ENCODE measurements at places on chromosomes 2 and 18.

GRCh38 chr2:230738391-230738811 lies 25.8 kb downstream of the CAB39 start:
- no peak for DNase-seq
- H3K36me3 ChIP-seq = peaks cover 54% of the 10 kb centered on the region
- H3K4me1 ChIP-seq = peaks cover 70% of the 10 kb centered on the region
- H3K27me3 ChIP-seq = no peaks in the 10 kb centered on the region
- no peak overlapping the region for H3K4me3 ChIP-seq

DNA sequence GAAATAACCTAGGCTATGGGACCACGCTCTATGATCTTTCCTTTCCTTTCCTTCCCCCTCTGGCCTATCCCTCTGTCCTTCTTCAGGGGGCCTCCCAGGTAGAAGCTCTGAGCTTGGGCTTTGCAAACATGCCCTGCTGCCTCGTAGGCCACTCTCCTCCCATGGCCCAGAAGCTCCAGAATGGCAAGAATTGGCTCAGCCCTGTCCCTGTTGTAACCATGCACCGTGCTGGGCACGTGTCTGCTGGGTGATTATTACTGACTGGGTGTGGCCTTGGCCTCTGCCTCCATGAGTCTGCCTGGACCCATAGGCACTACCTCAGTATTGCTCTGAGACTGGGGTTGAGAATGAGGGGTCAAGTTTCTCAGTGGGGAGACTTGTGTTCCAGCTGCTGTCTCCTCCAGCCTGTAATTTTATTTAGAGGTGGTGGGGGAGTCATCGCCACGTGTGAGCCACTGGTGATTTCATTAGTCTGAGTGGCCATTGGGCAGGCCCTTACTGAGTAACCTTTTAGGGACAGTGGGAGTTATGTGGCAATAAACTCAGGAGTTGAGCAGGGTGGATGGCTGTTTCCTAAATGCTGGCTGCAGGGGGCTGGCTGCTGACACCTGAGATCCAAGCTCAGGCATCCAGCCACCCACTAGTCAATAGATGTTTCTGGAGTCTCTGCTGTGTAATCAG lies 157.9 kb downstream of the CLIP4 start:
- no peak for DNase-seq
- no peaks in the 10 kb centered on the region for H3K4me1 ChIP-seq
- H3K27me3 ChIP-seq = peaks cover 6% of the 10 kb centered on the region
- no peak overlapping the region for H3K4me3 ChIP-seq
- H3K27ac ChIP-seq = no peak overlapping the region

DNA sequence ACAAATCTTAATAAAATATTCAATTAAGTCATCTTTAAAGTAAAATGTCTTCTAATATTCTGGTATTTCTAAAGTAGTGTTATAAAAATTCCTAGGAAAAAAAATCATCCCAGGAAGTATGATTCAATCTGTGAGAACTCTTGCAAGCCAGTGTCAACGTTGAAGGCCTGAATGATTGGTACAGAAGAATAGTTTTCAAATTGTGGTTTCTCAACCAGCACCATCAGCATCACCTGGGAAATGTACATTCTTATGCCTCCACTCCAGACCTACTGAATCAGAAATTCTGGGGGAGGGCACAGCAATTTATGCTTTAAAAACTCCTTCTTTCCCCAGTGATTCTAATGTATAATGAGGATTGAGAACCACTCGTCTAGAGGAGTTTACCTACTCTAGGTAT lies 62.3 kb upstream of the C2orf15 start:
- H3K27me3 ChIP-seq = peaks cover 5% of the 10 kb centered on the region
- H3K36me3 ChIP-seq = no peaks in the 10 kb centered on the region

GRCh38 chr2:120641366-120641771 lies 94.3 kb upstream of the GLI2 start:
- no peak overlapping the region for H3K27ac ChIP-seq
- DNase-seq = no peak
- H3K4me3 ChIP-seq = no peak overlapping the region
- H3K36me3 ChIP-seq = no peaks in the 10 kb centered on the region
- H3K27me3 ChIP-seq = no peaks in the 10 kb centered on the region
- no peaks in the 10 kb centered on the region for H3K4me1 ChIP-seq

- no peak overlapping the region for H3K27ac ChIP-seq
- no peaks in the 10 kb centered on the region for H3K36me3 ChIP-seq
- H3K27me3 ChIP-seq = no peaks in the 10 kb centered on the region
- H3K4me3 ChIP-seq = no peak overlapping the region
Observed at GRCh38 chr18:40841063-40841462, 1114.0 kb upstream of the PIK3C3 start.

GRCh38 chr2:138036522-138036921 lies 72.2 kb downstream of the HNMT start:
- H3K27me3 ChIP-seq = no peaks in the 10 kb centered on the region
- no peak for DNase-seq
- H3K4me1 ChIP-seq = no peaks in the 10 kb centered on the region
- no peaks in the 10 kb centered on the region for H3K36me3 ChIP-seq

- H3K27ac ChIP-seq = no peak overlapping the region
- H3K36me3 ChIP-seq = no peaks in the 10 kb centered on the region
- H3K4me1 ChIP-seq = no peaks in the 10 kb centered on the region
- DNase-seq = no peak
- no peak overlapping the region for H3K4me3 ChIP-seq
Observed at GRCh38 chr18:24609254-24609653, 148.8 kb downstream of the HRH4 start.

- no peak for DNase-seq
- H3K27ac ChIP-seq = no peak overlapping the region
- H3K4me3 ChIP-seq = no peak overlapping the region
- H3K27me3 ChIP-seq = no peaks in the 10 kb centered on the region
- no peaks in the 10 kb centered on the region for H3K4me1 ChIP-seq
Observed at GRCh38 chr2:202822411-202822810, 49.2 kb downstream of the ICA1L start.

DNA sequence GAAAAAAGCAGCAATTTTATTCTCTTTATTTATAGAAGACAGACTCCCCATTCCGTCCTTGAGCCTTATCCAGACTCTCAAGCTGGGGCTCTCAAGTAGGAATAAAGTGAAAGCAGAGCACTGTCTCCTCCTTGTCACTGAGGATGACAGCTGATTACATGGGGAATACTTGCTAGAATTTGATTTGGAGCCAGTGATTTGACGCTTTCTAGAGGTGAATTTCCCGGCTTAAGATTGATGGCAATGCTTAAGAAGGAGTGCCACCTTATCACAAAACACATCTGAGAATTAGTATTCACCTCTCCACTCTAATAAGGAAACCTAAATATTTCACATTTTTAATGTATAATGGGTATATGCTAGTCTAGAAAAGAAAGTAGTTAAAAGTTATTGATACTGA lies 135.4 kb upstream of the SLC39A10 start:
- no peak overlapping the region for H3K27ac ChIP-seq
- no peak for DNase-seq
- H3K27me3 ChIP-seq = no peaks in the 10 kb centered on the region
- H3K36me3 ChIP-seq = peaks cover 3% of the 10 kb centered on the region

GRCh38 chr18:49853436-49853835 lies 40.1 kb upstream of the ACAA2 start:
- no peaks in the 10 kb centered on the region for H3K4me1 ChIP-seq
- no peak for DNase-seq

DNA sequence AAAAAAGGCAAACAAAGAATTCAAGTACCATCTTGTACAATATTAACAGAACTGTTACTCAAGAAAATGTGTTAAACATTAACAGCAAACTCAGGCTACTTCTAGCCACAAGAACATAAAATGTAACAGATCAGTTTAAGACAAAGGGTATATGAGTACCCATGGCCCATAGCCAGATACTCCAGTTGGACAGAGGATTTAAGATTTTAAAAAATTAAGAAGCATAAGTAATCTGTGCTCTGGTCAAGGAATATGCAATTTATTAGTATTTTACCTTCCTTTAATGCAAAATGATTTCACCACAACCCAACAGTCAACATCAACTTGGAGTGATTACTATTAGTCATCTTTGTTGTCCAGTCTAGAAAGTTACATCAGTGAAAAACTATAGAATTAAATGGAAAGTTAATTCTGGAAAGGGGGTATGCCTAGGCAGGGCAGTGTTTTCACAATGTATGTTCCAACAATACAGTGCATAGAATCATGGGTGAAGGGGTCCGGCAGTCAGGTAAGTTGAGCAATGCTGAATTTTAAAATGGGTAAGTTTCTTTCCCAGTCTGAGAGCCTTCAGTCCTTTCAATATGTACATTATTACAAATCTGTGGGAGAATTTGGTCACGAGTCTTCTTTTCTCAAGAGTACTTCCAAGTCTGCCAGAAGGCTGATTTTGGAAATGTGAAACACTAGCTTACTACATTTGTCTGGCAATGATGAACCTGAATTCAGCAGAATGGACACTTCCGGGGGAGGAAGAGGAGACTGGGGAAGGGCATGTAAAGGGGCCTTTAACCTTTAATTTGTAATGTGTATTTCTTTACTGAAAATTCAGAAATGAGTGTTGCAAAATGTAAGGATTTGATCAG lies 34.5 kb downstream of the SFT2D3 start:
- H3K27me3 ChIP-seq = no peaks in the 10 kb centered on the region
- H3K4me1 ChIP-seq = peaks cover 26% of the 10 kb centered on the region
- no peak overlapping the region for H3K27ac ChIP-seq
- peaks cover 26% of the 10 kb centered on the region for H3K36me3 ChIP-seq
- no peak overlapping the region for H3K4me3 ChIP-seq

DNA sequence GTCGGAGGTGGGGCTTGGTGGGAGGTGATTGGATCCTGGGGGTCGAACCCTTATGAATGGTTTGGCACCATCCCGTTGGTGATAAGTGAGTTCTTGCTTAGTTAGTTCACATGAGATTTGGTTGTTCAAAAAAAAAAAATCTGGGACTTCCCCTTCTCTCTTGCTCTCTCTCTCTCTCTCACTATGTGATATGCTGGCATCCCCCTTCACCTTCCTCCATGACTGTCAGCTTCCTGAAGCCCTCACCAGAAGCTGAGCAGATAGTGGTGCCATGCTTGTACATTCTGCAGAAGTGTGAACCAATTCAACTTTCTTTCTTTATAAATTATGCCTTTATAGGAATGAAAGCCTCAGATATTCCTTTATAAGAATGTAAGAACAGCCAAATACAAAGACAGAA lies 269.7 kb upstream of the APCDD1 start:
- DNase-seq = no peak
- H3K27me3 ChIP-seq = no peaks in the 10 kb centered on the region
- H3K36me3 ChIP-seq = peaks cover 5% of the 10 kb centered on the region
- H3K4me3 ChIP-seq = no peak overlapping the region
- no peak overlapping the region for H3K27ac ChIP-seq

DNA sequence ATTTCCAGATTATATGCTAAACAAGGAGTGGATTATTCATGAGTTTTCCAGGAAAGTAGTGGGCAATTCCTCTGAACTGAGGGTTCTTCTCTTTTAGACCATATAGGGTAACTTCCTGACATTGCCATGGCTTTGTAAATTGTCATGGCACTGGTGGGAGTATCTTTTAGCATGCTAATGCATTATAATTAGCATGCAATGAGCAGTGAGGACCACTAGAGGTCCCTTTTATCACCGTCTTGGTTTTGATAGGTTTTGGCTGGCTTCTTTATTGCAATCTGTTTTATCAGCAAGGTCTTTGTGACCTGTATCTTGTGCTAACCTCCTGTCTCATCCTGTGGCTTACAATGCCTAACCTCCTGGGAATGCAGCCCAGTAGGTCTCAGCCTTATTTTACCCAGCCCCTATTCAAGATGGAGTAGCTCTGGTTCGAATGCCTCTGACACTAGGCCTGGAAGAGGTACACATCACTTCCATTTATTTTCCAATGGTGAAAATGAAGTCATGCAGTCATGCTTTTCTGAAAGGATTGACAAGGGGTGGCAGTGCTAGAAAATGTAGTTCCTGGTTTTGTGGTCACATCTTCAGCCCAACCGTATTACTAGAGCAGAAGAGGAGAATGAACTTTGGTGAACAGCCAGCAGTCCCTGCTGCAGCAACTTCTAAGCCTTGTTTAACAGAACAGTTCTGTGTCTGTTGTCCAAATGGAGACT lies 26.6 kb upstream of the ITGA4 start:
- no peaks in the 10 kb centered on the region for H3K36me3 ChIP-seq
- no peaks in the 10 kb centered on the region for H3K27me3 ChIP-seq
- no peak overlapping the region for H3K27ac ChIP-seq
- peaks cover 24% of the 10 kb centered on the region for H3K4me1 ChIP-seq
- H3K4me3 ChIP-seq = no peak overlapping the region
- peak; percentile 36 for DNase-seq

- no peaks in the 10 kb centered on the region for H3K4me1 ChIP-seq
- H3K27me3 ChIP-seq = no peaks in the 10 kb centered on the region
- DNase-seq = no peak
- H3K27ac ChIP-seq = no peak overlapping the region
Observed at GRCh38 chr18:56001576-56001975, 413.6 kb upstream of the TCF4 start.

GRCh38 chr2:168076731-168077130 lies 170.7 kb downstream of the STK39 start:
- no peak overlapping the region for H3K27ac ChIP-seq
- H3K4me1 ChIP-seq = peaks cover 4% of the 10 kb centered on the region
- H3K4me3 ChIP-seq = no peak overlapping the region
- H3K36me3 ChIP-seq = peaks cover 22% of the 10 kb centered on the region
- H3K27me3 ChIP-seq = no peaks in the 10 kb centered on the region
- DNase-seq = no peak

GRCh38 chr2:67514515-67514914 lies 117.4 kb downstream of the ETAA1 start:
- DNase-seq = no peak
- H3K4me3 ChIP-seq = no peak overlapping the region
- H3K4me1 ChIP-seq = no peaks in the 10 kb centered on the region
- no peaks in the 10 kb centered on the region for H3K27me3 ChIP-seq
- H3K27ac ChIP-seq = no peak overlapping the region

- H3K4me3 ChIP-seq = no peak overlapping the region
- no peak for DNase-seq
- H3K27ac ChIP-seq = no peak overlapping the region
- H3K36me3 ChIP-seq = peaks cover 65% of the 10 kb centered on the region
Observed at GRCh38 chr2:11812466-11813248, 66.2 kb downstream of the LPIN1 start.

- DNase-seq = no peak
- no peaks in the 10 kb centered on the region for H3K27me3 ChIP-seq
- H3K4me3 ChIP-seq = no peak overlapping the region
- H3K36me3 ChIP-seq = no peaks in the 10 kb centered on the region
- H3K27ac ChIP-seq = no peak overlapping the region
Observed at GRCh38 chr2:120371969-120372625, 26.2 kb downstream of the INHBB start.

GRCh38 chr2:161233858-161234431 lies 73.7 kb downstream of the TANK start:
- no peak overlapping the region for H3K27ac ChIP-seq
- no peak overlapping the region for H3K4me3 ChIP-seq
- peaks cover 27% of the 10 kb centered on the region for H3K4me1 ChIP-seq
- peaks cover 23% of the 10 kb centered on the region for H3K36me3 ChIP-seq

DNA sequence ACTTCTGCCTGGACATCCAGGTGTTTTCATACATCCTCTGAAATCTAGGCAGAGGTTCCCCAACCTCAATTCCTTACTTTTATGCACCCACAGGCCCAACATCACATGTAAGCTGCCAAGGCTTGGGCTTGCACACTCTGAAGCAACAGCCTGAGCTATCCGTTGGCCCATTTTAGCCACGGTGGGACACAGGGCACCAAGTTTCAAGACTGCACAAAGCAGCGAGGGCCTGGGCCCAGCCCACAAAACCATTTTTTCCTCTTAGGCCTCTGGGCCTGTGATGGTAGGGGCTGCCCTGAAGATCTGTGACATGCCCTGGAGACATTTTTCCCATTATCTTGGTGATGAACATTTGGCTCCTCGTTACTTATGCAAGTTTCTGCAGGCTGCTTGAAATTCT lies 5.9 kb downstream of the C2orf69 start:
- H3K27me3 ChIP-seq = no peaks in the 10 kb centered on the region
- no peak overlapping the region for H3K4me3 ChIP-seq
- peaks cover 55% of the 10 kb centered on the region for H3K36me3 ChIP-seq
- H3K4me1 ChIP-seq = peaks cover 27% of the 10 kb centered on the region
- no peak overlapping the region for H3K27ac ChIP-seq
